ENCODE measurements at places on chromosomes 2 and 18.

- DNase-seq = no peak
These were observed 26.7 kb downstream of the ZEB2 start for GRCh38 chr2:144493027-144493809.

GRCh38 chr2:223797811-223798721 lies 39.3 kb downstream of the AP1S3 start:
- DNase-seq = no peak

GRCh38 chr2:221569425-221569845 lies 2.7 kb downstream of the EPHA4 start:
- no peak for DNase-seq

DNA sequence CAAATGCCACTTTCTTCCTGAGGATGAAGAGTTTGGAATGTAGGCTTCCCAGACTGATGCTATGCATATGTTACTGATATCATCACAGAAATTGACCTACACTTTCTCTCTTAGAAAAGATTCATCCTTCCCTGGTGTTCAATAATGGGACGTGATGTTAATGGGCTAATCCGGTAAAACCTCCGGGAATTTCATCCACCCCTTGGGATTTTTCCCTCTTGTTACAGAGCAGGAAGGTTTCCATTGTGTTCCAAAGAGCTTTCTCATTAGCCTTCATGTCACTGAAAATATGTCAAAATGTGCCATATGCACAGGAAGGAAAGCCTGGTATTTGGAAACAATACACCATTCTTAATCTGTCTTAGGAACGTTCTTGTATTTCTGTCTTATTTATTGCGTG lies 20.7 kb downstream of the ALPK2 start:
- no peak for DNase-seq

DNA sequence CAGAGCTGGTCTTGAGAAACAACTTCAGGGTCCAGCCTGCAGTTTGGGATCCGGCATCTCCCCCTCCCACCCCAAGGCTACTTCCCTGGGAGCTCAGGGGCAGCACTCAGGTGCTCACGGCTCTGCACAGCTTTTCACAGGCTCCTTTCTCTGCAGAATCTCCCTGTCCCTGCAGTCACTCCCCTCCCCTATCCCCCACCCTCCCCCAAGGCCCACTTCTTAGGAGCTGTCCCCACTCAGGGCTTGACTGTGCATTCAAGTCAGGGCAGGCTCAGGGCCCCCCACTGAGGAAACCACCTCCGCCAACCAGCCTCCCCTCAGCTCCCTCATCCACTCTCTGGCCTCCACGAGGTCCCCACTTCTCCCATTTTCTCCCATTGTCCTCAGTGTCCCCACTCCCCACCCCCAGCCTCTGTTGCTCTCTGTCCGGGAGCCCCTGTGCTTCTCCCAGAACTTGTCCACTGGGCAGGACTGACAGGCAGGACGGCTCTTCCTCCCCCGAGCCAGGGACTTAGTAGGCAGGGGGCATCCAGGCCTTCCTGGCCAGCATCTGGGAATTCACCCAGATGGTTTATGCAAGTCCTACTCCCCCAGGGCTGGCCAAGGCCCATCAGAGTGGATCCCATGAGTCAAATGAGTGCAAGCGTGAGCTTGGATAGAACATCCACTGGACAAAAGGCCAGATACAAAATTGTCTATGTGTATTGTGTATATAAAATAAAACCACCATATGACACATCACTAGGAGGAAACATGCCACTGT lies 7.6 kb downstream of the NMUR1 start:
- peak; percentile 50 for DNase-seq

- no peak for DNase-seq
These were observed 48.6 kb downstream of the GALNT14 start for GRCh38 chr2:31089645-31090044.

DNA sequence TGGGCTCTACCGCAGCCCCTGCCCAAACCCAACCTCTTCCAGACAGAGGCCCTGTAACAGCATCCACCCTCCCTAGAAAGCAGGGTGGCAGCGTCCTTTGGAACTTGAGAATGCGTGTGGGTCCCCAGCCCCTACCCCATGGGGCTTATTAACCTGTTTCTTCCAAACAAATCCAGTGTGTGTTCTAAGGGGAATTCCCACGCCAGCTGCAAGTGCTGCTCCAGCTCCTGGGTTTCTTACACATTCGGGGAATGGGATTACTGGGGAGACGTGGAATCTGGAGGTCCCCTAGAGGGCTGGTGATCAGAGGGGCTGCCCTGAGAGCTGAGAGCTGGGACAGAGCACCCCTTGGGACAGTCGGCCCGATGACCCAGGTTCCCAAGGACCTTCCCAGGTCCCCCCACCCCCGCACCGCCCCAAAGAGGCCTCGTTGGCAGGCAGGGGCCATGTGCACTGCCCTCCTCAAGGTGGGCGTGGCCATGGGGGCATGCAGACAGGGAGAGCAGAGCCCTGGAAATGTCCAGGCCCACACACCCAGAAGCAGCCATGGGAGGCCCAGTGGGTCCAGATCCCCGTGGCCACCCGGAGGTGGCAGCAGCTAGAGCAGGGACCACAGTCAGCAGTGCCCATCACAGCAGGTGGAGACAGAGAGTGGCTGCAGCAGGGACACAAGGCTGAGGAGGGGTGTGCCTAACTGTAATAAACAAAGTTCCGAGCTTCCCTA lies 18.8 kb upstream of the TEX44 start:
- DNase-seq = no peak

DNA sequence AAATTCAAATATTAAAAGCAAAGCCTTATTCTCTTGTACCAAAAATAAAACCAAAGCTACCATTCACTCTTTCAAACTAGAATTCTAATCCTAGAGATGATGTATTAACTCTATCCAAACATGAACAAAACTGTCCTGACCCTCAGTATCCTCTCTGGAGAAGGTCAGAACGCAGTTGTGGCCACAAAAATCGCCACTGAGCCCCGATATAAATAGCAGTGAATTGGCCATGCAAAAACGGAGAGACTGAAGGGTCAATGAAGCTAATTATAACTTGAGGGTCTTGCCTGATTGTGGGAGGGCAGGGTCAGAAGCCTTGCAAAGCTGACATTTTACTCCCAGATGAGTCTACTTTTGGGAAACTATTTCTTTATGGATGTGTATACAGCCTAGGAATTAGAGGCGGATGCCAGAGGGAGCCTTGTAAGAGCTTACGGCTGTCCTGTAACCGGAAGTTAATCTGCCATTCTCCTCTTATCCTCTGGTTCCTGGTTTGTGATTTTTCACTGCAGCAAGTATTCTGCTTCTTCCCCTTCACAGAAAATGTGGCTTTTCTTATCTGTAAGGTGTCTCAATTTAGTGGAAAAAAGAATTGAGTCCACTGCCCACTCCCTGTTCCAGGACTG lies 28.1 kb downstream of the CAVIN2 start:
- DNase-seq = no peak

- no peak for DNase-seq
These were observed 25.5 kb downstream of the CHST10 start for GRCh38 chr2:100391735-100392515.

DNA sequence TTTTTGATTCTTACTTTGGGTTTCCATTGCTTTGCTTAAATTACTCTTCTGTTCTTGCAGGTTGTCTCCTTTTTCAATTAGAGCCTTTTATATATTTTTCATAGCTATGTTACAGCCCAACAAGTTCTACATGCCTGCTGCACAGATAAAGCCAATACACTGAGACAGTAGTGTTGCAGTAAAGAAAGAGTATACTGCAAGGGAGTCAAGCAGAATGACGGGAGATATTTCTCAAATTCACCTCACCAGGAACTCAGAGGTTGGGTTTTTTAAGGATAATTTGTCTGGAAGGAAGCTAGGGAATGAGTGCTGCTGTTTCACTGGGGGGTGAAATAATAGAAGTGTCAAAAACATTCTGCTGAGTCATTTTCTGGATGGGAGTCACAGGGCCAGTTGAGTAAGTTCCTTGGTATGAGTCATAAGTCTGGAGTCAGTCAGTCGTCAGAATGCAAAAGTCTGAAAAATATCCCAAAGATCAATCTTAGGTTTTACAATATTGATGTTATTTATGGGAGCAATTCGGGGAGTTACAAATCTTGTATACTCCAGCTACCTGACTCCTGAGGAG lies 193.0 kb upstream of the RGPD4 start:
- no peak for DNase-seq

DNA sequence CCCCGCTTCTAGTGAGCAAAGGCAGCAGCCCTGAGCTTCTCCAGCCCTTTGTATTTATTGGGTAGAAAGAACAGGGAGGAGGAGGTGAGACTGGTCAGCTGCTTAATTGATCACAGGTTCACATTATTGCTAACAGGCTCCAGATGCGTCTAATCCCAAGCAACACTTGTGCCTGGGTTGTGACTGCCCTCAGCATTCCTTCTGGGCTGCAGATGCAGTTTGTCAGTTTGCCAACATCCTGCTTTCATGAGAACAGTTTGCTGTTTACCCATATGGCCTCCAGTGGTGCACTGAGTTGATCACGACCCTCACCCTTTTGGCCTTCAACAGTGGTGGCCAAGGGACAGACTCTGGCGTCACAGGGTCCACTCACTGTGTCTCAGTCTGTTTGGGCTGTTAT lies 159.5 kb upstream of the ZNF516 start:
- DNase-seq = no peak

DNA sequence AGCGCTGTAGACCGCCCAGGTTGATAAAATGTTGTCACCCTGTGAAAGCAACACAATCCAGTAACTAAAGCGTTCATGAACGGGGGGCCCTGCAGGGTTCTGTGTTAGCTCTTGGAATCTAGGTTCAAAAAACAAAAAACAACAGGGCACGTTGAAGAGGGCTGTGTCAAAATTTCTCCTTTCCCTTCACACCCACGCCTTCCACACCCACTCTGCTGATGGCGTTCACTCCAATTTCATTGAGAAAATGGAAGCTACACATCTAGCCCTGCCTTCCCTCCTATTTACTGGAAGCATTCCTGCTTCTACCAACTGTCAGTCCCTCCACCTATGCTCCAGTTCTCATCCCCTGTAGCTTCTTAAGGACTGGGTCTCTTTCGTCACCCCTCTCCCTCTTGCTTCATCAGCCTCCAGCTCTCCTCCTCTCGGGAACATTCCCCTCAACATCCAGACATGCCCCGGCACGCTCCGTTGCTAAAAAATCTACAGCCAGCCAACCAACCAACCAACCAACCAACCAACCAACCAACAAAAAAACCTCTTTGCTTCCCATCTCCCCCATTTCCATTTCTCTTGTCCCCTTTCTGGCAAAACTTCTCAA lies 98.4 kb upstream of the SP3 start:
- no peak for DNase-seq

DNA sequence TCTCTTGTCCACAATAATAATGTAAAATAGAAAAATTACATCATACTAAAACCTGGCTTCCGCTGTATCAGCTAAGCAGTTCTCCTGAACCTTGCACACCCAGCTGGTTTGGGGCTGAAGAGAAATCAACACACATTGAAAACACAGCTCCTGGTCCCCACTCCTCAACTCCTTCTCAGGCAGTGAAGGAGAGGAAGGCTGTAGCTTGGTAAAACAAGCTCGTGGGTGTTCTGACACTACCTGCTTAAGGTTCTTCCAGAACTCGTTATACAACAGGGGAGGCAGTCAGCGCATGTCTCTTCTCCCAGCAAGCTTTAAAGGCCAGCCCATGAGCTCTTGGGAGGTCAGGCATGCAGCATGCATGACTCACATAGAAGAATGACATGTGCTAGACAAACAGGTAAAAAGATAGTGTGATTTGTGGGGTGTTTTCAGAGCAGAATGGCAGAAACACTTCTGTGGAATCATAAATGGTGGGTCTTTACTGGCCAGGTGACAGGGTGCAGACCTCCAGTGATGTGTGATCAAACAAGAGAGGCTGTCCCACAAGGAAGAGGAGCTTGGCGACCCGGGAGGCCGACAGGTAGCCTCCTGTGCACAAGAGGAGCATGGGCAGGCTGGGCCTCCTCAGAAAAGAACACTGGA lies 69.1 kb downstream of the UXS1 start:
- DNase-seq = no peak

DNA sequence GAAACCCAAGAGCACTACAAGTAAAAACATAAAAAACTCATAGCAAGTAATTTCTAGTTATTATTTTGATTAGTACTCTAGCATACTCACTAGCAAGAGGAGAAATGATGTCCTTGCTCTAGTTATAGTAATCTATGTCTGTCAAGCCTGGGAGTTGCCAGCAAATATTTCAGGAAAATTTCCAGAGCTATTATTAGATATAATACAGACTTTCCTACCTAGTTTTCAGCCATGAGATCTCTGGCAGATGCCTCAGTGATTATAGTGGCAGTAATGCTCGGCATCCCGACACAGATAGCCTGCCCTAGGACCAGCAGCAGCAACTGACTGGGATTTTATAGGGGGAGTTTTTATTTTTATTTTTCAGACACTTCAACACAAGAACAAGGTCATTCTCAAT lies 224.4 kb downstream of the ZNF385B start:
- no peak for DNase-seq
